ENCODE measurements at places on chromosomes 7 and 10.

- DNase-seq, result no peak
These were observed 25.9 kb downstream of the GPRIN2 start for GRCh38 chr10:46530249-46531186.

DNA sequence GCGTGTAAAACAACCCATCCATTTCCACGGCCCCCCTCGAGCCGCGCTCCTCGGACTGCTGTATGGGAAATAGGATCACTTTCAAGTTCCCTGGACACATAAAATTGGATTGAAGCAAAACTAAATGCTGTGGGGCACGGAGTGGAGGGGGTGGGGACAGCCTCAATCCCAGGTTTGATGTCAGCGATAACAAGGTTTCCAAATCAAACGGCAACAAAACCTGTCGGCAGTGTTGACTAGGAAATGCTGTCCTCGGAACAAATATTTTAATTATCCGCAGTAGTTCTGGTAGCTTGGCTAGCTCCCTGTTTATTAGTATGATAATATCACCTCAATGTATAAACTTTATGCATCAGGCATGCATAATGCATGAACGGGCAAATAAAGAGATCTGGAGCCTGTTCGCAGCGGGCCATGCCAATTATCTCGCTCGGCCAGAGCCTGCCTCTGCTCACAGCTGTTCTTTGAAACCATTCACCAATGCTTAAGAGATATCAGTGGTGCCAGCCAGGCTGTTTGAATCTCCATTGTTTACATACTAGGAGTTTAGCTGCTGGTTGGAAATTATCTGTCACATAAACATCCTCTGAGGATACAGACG, 161.1 kb downstream of the PAXIP1 start:
- no peak for DNase-seq

GRCh38 chr7:2738766-2739549, 51.0 kb downstream of the AMZ1 start:
- no peak for DNase-seq

GRCh38 chr10:4241724-4242345, 456.8 kb upstream of the KLF6 start:
- peak; percentile 26 for DNase-seq

DNA sequence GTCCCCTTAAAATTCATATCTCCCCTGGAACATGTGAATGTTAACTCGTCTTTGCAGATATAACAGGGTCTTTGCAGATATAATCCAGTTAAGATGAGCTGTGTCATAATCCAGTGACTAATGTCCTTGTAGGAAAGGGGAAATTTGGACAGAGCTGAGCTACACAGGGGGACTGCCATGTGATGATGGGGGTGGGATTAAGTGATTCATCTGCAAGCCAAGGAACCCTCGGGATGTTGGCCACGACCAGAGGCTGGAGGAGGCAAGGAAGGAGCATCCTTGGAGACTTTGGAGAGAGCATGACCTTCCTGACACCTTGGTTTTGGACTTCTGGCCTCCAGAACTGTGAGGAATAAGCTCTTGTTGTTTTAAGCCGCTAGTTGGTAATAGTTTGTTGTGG, 153.9 kb upstream of the PCBD1 start:
- no peak for DNase-seq

DNA sequence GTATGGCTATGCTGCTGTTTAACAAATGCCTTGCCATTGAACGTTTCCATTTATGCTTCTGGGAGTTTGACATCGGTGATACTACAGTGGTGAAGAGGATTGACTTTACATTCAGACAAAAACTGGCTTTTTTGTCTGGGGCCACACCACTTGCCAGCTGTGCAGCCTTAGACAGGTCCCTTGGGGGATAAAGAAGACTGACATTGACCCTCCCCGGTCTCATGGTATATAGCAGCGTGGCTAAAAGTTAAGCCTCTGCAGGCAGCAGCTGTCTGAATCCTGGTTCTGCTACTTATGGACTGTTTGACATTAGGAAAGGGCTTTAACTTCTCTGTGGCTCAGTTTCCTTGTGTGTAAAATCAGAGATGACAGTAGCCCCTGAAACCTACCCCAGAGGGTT, 42.0 kb upstream of the PTF1A start:
- DNase-seq, result no peak

DNA sequence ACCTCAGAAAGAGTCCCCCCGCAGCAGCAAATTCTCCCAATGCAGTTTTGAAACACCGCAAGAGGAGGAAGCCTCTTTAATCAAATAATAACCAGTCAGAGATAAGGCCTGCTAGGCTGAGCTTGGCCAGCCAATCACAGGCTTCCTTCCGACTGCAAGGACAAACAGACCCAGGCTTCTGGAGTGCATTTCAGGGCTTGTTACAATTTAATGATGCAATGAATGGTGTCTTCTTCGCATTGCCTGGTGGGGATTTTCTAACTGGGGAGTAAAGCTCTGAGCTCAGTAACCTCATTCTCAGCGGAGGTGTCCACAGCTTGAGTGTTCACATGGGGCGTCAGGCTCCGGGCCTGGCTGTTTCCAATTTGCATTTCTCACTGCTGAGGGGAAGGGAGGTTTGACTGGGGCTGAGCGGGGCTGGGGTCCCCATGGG, 31.8 kb upstream of the GPAM start:
- DNase-seq, result no peak

DNA sequence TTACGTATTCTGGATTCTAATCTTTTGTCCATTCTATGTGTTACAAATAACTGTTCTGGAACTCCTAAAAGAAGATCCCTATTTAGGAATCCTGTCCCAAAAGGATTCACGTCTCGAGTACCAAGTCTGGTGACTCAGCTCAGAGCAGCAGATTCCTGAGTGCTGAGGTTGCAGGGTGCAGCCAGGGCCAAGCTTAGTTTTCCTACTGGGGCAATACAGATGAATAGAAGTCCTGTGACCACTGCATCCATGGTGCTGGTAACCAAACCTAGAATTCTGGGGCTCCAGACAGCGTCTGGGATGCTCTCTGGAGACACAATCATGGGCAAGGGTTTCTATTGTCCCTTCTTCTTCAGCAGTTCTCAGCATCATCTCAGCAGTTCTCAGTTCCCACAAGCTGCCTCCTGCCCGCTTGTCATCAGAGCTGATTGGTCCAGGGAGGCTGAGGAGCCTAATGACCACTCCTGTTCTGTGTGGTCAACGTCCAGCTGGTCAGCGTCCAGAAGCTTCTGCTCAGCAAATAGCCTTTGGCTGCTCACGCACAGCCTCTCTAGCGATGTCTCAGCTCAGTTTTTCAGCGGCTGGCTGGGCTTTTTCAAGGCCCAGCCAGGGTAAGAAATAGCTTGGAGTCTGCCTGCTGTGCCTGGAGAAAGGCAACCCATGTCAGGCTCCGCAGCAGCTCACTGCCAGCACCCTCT, 50.4 kb upstream of the C7orf33 start:
- no peak for DNase-seq

DNA sequence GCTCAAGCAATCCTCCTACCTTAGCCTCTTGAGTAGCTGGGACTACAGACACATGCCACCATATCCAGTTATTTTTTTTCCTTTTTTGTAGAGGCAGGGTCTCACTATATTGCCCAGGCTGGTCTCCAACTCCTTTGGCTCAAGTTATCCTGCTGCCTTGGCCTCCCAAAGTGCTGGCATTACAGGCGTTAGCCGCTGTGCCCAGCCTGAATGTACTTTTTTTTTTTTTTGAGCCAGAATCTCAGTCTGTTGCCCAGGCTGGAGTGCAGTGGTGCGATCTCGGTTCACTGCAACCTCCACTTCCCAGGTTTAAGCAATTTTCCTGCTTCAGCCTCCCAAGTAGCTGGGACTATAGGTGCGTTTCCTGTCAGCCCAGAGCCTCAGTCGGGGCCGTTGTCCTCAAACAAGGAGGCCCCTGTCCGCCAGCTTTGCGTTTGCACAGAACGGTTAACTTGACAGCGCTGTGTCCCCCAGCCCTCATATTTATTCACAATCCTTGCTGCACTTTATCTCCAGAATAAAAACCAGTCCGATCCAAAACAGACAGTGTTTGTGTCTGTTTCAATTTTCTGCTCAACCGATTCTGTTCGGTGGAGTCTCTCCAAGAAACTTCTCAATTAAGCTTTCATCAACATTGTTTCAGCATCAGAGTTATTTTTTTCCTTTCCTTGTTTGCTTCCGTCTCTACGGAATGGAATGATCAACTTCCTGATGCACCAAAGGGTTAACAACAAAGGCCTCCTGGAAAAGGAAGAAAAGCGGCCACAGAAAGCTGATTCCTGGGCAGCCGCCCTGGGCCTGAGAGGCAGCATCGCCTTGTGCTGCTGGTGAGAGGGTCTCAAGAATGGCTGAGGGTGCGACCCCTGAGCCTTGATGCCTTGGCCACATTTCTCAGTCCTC, 64.5 kb downstream of the PDIA4 start:
- DNase-seq, result no peak

DNA sequence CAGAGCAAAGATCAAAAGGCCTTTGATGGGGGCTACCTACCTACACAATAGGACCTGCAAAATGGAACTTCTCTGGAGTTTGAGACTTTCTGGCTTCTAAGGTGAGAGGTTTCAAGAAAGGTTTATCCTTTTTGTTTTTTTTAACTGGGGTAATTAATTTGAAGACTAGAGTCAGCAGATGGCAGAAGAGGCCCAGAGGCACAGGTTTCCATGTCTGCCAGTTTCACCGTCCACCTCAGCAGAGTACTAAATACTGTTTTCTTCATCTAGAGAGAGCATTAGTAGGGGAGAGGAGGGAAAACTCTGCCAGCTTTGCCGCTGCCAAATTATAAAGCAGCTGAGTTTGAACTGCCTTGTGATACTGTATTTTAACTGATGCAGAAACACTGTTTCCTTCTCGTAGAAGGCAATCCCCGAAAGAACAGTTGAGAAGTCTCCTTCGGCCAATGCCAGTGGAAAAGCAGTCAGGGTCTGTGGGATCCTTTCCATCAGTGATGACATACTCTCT, 138.7 kb downstream of the SLC25A13 start:
- no peak for DNase-seq

DNA sequence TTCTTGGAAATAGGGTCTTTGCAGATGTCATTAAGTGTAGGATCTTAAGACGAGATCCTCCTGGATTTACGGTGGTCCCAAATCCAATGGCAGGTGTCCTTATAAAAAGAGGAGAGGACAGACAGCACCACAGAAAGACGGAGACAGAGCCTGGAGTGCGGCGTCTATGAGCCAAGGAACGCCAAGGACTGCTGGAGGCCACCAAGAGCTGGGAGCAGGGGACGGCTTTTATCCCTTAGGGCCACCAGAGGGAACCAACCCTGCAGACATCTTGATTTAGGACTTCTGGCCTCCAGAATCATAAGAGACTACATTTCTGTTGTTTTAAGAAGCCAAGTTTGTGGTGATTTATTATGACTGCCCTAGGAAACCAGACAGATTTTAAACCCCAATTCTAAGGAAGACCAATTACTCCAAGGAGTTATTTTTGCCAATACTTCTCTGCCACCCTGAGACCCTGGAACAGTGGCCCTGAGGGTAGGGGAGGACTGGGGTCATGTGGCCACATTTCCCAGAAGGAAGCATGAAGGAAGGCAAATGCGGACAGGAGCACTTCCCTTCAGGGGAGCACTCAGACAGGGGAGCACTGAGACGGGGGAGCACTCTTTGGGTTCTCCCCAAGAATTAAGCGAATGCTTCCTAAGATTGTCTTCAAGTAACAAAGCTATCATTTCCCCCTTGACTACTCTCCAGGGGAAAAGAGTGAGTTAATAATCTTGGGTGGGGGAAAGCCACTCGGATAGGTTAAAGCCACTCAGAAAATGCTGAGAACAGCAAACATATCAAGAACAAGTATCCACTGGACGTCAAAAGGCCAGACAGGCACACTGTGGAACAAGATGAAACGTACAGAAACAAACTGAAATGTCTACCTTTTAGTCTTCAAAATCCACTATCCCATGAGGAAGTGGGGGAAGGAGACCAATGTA, 67.5 kb downstream of the CHST15 start:
- no peak for DNase-seq

DNA sequence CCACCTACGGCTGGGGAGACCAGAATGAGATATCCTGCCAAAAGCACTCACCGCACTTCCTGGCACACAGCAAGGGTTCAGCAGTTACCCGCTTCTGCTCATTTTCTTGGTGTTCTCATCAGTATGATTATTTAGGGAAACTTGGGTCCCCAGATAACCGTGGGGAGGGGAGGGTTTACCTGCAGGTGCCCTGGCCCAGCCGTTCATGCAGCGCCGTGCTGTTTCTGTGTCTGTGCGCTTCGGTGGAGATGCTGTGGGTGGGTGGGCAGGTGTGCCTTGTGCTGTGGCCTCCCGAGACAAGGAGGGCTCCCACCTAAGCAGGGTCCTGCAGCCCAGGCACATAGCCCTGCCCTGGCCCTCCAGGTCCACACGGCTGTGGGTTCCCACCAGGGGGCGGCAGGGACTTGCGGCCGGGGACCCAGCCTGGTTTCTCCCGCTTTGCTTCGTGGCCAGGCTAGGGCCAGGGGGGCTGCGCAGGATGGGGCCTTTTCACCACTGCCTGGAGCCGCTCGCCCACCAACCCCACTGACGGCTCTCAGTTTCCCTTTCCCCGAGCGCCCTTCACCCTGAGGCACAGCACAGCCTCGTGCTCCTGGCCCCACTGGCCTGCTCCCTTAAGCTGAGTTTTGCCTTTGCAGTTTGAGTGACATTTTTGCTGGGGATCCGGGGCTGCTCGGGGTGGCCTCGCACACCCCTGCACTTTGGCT, 78.5 kb downstream of the LHPP start:
- no peak for DNase-seq

GRCh38 chr7:67786021-67786420, 789.4 kb downstream of the TYW1 start:
- DNase-seq, result no peak

GRCh38 chr7:48179496-48180030, 8.3 kb downstream of the ABCA13 start:
- DNase-seq, result no peak

DNA sequence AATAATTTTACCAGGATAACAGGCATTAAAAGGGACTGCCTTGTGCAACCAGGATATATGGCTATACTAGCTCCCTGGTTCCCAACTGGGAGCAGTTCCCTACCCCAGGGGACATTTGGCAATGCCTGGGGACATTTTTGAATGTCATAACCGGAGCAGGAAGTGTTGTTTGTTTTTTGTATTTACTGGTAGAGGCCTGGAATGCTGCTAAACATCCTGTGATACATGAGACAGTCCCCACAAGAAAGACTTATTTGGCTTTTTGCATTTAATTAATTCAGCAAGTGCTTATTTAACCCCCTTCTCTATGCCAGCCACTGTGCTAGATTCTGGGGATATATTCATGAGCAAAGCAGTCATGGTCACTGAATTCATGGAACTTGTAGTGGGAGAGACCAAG, 181.2 kb downstream of the BBS9 start:
- no peak for DNase-seq

- no peak for DNase-seq
These were observed 56.7 kb downstream of the SNX10 start for GRCh38 chr7:26348234-26348851.

DNA sequence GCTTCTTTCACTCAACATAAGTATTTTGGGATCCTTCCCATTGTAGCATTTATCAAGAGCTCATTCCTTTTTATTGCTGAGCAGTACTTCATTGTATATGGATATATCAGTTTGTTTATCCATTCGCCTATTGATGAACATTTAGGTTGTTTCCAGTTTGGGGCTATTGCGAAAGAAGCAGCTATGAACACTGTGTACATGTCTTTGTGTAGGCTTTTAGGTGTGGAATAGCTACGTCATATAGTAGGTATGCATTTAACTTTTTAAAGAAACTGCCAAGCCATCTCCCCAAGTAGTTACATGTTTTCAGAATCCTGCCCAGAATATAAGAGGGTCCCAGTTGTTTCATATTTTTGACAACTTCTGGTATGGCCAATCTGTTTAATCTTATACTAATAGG, 468.1 kb downstream of the IPMK start:
- DNase-seq, result no peak
